Bronchus fibroblast of lung (primary cell): ENCODE measurements at places on chromosomes 11 and 22. TPM values are rescaled to one million over a fixed set of nuclear protein-coding genes. Genes with fewer than 3 reads are reported as not detected.

P2RX3 gene
- 0.15 TPM in 1 of 2 replicates, not detected in the other for total RNA-seq

BTG4 gene
- 0.15 and 0.17 TPM in 2 replicates for total RNA-seq

JAML gene
- total RNA-seq, result not detected in 2 replicates

GAB4 gene
- total RNA-seq, result not detected in 2 replicates

C22orf15 gene
- total RNA-seq, result 1.2 and 1.3 TPM in 2 replicates
